ENCODE measurements at places on chromosomes 4 and X. TPM values are rescaled to one million over a fixed set of nuclear protein-coding genes. Genes with fewer than 3 reads are reported as not detected.

ERCC6L gene
- total RNA-seq, result 1.2 TPM

MMAA gene
- total RNA-seq, result 3.7 TPM

FGF2 gene
- 3.0 TPM for total RNA-seq

POLR2B gene
- 80.9 TPM for total RNA-seq

RBM47 gene
- 2.0 TPM for total RNA-seq

ETDA gene
- not detected for total RNA-seq

GIMD1 gene
- total RNA-seq, result not detected

H2BW2 gene
- total RNA-seq, result not detected

GRCh38 chr4:128856246-128856645, 46.7 kb downstream of the JADE1 start:
- DNase-seq, result no peak

DNA sequence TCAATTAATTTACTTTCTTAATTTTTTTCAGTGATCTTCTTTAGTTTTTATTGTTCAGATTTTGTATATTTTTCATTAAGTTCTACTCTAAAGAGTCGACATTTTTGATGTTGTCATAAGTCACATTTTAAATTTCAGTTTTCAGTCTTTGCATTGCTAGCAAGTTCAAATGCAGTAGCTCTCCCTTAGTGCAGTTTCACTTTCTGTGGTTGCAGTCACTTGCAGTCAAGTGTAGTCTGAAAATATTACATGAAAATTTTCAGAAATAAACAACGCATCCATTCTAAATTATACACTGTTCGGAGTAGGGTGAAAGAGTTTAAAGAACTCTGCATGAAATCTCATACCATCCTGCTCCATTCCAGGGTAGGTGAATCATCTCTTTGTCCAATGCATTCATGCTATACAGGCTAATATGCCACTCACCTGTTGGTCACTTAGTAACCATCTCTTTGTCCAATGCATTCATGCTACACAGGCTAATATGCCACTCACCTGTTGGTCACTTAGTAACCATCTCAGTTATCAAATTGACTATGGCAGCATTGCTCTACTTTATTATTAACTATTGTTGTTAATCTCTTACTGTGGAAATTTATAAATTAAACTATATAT, 356.9 kb downstream of the STPG2 start:
- DNase-seq, result no peak

GRCh38 chrX:2351999-2352995, 148.5 kb downstream of the DHRSX start:
- no peak for DNase-seq

GRCh38 chr4:113844369-113844768, 82.8 kb upstream of the CAMK2D start:
- no peak for DNase-seq

GRCh38 chrX:68832101-68832416, 3.2 kb downstream of the EFNB1 start:
- no peak for DNase-seq

DNA sequence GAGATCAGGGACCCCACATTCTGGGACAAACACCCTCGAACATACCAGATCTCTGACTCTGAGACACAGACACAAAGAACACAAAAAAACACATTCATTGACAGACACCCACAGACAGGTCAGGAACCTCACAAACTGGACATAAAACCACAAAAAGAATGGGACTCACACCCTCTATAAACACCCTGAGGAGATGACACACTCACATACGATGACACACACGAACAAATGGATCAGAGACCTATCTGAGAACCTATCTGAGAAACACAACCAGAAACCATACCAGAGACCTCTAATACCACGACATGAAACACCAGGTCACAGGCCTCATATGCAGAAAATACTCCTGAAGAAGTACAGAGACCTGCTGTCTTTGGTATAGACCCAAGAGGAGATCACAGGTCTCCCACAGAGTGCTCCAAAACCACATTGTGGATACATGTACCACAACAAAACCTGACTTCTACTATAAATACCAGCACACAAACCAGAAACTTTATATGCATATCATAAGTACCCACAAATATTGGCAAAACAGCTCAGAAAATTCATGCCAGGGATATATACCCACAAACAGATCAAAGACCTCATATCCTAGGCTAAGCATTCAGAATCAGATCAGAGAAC, 19.5 kb downstream of the SUV39H1 start:
- DNase-seq, result no peak

DNA sequence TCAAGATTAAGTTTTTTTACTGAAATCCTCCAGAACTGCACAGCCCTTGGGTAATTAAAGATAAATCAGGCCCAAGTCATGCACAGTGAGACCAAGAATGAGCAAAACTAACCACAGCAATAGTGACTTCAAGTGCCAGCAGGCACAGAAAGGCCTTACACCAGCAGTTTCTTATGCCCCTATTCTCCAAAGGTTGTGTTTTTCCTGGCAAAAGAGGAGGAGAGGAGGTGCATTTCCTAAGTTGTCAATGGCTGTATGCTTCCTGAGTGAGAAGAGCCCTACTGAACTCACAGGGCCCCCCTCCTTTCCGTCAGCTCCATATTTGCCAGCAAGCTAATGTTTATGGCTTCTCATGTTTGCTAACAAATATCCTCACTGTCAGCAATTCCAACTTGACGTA, 418.7 kb upstream of the INTU start:
- DNase-seq, result no peak

DNA sequence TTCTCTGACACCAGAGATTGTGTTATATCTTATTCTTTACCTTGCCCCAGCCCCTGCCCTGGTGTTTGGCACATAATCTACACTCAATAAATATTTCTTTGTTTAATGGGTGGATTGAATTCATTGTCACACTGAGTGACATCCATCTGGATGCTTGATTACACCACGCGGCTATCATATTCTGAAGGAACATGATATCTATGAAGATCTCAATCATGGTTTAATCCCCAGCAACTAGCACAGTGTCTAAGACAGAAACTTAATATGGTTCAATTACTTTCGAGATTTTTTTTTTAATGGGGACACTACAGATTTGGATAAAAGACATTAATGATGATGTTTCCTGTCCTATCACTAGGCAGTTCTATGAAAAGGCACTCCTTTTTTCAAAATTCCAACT, 246.3 kb downstream of the PALLD start:
- DNase-seq, result no peak

- DNase-seq, result no peak
These were observed 10.3 kb downstream of the SPRY1 start for GRCh38 chr4:123406872-123407271.

GRCh38 chr4:121712001-121712651, 15.3 kb upstream of the ANXA5 start:
- no peak for DNase-seq

DNA sequence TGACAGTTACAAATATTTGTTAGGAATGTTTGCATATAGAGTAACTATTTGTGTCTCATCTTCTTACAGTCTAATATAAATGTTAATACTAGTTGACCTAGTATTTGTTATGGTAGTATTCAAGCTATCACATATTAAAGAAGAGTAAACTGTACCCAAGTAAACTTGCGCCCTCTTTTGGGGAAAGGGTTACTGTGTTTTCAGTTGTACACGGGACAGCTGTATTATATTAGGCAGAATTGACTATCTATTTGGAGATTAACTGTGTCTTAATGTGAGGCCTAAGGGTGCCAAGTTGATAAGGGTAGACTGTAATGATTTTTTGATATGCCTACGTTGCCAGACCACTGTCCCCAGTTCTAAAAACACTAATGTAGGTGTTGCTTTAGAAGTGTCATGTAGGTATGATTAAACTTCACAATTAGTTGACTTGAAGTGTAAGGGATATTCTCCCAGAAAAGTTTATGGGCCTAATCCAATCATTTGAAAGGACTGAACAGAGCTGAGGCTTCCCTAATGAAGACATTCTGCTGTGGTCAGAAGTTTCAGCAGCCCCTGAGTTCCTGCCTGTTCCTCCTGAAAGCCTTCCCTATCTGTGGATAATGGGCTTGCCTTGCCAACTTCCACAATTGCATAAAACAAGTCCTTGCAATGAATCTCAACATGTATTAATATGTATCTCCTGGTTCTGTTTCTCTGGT, 172.8 kb upstream of the CXCL13 start:
- no peak for DNase-seq

DNA sequence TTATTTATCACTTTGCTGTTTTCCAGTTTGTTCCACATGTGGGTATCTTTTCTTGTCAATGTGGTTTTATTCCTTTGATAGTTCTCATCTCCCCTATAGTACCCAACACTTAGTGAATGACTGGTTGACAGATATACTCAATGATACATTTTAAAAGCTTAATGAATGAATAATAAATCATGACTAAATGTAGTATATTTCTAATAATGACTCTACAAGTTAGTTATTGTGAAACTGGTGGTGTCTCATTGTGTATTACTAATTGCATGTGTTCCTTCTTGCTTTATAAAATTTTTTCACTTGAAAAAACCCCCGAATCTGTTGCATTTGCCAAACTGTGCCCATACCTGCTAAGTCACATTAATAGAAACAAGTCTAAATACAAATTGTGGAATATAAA, 95.4 kb downstream of the MBNL3 start:
- no peak for DNase-seq

GRCh38 chr4:107721436-107722100, 1.5 kb upstream of the PAPSS1 start:
- DNase-seq, result no peak

DNA sequence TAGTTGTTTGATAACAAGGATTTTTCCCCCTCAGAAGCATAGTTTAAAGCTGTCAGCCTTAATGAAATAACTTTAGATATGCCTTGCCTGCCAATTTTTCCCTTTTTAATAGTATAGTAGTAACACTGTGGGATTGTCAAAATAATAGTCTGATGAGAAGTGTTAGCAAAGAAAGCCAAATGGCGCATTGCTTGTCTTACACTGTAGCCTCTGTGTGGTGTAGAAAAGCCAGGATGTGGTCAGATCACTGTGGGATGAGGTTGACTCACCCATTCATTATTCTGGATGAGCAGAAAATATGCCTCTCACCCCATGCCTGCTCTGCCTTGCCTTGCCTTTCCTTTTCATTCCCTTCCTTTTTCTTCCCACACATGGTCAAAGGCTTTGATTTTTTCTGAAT, 257.8 kb upstream of the NRK start:
- no peak for DNase-seq

DNA sequence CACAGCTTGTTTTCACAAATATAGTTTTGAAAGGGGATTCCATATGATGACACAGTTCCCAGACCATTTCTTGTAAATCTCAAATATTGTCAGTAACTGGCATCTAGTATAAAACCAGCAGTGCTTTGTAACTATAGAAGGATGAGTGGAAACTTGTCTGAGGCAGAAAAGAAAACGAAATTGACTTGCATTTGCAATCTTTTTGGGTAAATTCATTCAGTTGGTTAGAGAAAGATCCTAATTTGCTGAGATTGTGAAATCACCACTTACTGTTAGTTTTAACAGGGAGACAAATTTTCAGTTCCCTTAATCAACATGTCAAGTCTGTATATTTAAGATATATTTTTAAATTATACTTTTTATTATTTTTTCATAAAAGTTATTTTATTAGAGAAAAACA, 71.5 kb upstream of the VEGFC start:
- no peak for DNase-seq

- DNase-seq, result no peak
These were observed 45.9 kb downstream of the CORIN start for GRCh38 chr4:47791965-47792364.

All from glomerular endothelial cell (primary cell).